Activated CD4-positive, CD25-positive, alpha-beta regulatory T cell (primary cell): ENCODE measurements at places on chromosomes 7 and 10.

GRCh38 chr7:90759710-90760109, 163.6 kb downstream of the CDK14 start:
- DNase-seq = no peak

GRCh38 chr7:102132209-102132752, 154.4 kb upstream of the SH2B2 start:
- no peak for DNase-seq

DNA sequence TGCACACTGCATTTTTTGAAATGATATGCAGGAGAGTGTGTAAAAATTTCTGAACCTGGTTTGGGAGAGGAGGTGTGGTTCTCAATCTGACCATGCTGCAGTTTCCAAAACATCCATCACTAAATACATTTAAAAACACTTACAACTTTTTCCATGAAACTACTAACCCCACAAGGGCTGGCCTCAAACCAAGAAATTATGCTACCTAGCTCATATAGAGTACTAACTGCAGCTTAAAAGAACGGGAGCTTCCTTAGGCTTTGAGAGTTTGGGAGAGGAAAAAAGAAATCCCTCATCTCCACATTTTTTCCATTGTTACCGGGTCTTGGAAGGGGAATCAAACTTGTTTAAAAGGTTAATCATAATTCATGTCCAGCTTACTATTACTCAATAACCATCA, 214.2 kb downstream of the GLI3 start:
- DNase-seq = no peak

DNA sequence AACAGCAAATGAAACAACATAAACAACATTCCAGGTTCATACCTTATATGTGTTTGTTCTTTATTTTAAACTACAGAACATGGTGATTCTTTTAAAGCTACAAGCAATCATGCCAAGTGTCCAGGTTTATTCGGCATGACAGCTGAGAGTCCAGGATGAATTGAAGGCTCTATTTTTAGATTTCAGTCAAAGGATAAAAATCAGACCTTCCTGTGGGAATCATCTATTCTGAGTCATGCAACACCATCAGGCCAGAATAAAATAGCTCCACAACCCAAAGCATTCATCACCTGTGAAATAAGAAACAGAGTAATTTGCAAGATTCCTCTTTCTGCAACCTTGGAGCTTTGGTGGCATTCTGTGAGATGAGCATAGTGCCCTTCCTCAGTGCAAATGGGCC, 292.4 kb upstream of the MYO3A start:
- no peak for DNase-seq

DNA sequence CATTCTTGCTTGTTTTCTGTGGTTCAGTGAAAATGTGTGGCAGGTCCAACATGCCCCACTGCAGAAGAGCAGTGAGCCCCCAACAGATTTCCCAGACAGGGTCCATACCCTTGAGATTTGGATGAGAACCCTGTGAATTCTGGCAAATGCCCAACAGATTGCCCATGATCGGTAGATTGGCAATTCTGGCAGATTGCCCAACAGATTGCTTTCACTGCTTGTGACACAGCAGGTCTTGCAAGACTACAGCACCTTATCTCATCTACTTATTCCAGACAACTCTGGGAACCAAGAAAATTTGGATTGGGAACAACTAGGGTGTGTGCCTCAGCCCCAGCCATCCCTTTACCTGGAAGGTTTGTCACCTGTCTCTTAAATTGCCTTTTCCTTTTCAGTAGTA, 143.7 kb upstream of the COL1A2 start:
- no peak for DNase-seq

GRCh38 chr7:42235741-42236161, 1.3 kb downstream of the GLI3 start:
- no peak for DNase-seq

DNA sequence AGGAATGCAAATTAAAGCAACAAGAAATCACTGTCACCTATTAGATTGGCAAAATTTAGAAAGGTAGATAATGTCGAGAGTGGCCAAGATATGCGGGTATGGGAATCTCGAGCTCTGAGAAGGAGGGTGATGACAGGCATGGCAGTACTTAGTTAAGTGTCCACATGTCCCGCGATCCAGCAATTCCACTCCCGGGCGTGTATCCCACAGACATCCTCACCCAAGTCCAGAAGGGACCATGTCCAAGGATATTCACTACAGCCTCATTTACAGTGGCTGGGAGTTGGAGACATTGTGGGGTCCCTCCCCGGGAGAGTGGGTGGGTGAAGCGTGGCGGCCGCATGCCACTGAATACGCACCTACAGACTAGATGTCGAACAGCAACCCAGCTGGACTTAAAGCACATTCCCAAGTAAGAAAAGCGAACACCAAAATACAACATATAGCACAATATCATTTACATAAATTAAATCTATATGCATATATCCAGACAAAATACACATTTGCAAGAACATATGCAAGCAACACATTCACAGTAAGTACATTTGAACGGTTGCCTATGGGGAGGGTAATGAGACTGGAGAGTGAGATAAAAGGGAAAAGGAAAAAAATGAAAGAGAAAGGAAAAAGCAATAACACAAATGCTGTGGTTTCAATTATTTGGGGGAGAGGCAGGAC, 9.9 kb downstream of the KCNH2 start:
- DNase-seq = no peak

DNA sequence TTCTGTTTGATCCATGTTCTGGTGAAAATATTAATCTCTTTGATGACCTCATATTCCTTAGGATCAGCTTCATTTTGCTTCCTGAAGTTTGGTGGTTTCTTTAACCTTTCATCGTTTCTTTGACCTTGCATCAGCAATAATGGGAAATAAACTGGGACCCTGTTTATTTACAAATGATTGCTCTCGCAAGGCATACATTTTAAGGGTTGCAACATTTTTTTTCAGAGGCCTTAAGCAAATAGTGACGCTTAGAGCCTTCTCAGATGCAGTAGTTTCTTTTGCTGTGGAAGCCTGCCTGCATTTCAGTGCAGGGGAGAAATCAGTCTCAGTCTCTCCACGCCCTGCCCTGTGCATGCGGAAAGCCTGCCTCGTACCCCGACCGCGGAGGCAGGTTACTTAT, 139.1 kb upstream of the NPS start:
- DNase-seq = no peak

DNA sequence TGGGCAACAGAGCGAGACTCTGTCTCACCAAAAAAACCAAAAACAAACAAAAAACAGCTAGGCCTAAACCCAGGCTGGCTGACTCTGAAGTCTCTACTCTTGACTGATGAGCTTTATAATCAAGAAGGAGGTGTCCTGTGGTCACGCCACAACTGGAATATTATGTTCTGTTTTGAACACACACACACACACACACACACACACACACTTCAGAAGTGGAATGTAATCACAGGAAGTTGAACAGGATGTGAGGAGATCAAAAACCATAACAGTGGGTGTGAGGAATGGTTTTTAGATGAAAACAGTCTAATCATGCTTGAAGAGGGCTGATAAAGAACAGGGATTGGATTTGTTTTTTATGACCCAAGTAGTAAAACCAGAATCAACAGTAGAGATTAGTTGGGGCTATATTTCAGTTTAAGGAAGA, 51.1 kb upstream of the IL6 start:
- no peak for DNase-seq

DNA sequence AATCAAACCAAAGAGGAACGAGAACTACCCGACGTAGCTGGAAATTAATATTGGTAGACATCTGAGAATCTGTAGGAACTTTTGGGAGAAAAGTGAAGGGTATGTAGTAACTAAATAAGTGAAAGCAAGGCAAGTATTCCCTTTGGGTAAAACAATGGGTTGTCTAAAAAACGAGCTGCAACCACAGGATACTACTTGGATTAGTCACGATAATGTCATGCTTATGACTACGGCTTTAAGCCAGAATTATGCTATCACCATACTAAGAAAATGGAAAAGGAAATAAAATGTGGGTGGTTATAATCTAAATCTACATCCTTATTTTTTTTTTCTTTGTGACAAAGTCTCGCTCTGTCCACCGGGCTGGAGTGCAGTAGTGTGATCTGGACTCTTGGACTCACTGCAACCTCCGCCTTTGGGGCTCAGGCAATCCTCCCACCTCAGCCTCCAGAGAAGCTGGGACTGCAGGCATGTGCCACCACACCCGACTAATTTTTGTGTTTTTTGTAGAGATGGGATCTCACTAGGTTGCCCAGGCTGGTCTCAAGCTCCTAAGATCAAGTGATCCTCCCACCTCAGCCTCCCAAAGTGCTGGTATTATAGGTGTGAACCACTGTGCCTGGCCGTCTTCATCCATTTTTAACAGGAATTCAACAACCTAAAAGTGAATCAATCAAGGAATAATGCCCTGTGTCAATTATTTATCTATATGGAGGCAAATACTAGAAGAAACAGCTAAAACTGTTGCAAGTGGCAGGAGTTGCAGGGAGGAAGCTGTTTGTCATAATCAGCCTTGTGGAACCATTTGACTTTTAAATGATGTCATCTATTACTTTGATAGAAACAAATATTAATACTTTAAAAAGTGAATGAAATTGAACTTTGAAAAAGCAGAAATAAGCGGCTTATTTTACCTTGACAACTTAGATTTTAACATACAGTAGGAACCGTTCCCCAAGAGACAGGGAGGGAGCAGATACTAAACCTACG, 189.3 kb downstream of the PRPF18 start:
- no peak for DNase-seq

DNA sequence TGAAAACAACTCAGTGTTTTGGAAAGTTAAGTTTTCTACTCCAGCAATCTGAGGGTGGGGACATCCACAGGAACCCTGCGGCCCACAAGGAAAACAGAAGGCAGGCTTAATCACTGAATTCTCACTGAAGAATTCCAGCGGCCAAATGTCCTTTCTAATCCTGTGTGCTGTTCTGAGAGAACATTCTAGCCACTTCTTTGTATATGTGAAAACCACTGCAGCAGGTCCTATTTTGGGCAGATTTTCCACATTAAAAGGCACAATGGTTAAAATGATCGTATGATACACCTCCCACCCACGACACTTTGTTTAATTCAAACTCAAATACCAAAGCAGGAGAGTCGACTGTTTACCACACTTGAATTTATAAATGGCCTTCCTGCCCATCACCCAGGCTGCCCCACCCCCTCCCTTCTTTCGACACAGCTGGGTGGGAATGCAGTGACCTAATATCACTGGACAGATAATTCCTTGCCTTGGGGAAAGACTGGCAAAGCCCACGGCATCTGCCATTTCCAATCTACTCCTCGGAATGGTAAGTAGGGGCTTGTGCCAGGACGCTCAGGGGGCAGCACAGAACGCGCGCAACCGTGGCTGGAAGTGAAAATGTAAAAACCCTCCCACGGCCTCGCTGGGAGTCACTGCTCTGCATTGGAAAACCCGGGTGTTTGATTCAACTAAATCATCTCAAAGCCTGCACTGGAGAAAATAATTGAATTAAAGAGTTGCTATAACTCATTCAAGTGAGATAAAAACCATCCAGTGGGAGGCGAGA, 67.0 kb downstream of the CTBP2 start:
- no peak for DNase-seq

GRCh38 chr7:86937363-86937878, 122.0 kb downstream of the ELAPOR2 start:
- DNase-seq = no peak

GRCh38 chr7:17120756-17121155, 177.7 kb upstream of the AHR start:
- no peak for DNase-seq

- DNase-seq = no peak
These were observed 146.8 kb downstream of the PKD1L1 start for GRCh38 chr7:47801423-47801822.

GRCh38 chr10:90604636-90605035, 253.2 kb downstream of the HTR7 start:
- no peak for DNase-seq

GRCh38 chr7:40213856-40214255, 79.1 kb downstream of the SUGCT start:
- DNase-seq = no peak

DNA sequence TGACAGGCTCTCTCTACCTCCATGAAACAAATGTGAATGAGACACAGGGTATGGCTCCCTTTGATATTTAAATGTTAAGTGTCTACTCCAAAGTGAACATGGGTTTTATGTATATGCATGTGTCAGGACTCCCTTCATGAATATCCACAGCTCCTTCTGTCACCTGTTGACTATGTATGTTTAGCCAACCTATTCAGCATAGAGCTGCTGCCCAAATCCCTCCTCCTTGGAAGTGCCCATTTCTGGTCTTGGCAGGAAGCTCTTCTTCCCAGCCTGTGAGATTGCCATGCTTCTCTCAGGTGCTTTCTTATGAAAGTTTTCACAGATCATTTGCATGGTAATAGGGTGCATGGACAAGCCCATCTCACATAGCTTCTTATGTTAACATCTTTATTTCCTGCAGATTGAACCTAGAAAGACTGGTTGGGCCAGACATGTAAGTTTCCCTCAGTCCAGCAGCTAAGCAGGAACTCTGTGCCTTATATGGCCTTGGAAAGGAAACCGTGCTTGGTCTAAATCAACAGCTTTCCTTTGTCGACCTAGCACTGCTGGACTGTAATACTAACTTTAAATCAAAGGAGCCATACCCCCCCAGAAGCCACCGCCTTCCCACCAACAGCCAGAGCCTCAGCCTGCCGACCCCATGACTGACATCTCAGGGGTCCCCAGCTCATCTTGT, 288.9 kb downstream of the ADARB2 start:
- no peak for DNase-seq

DNA sequence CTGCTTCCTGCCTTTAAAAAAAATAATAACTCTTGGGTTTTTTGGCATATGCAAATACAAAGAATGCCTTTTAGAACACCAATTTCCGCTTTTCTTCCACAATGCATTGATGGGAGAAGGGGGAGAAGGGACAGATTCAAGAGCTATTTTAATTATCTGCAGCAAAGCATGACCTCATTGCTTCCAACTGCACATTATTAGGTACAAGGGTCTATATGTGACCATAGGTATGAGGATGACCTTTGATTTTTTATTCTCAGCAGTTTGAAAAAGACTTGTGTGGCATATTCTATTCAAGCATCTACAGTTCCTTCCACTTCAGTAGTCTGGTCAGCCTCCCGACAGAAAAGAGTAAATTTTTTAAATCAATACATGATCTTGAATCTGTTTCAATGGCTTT, 39.7 kb downstream of the GRB10 start:
- DNase-seq = no peak

- no peak for DNase-seq
These were observed 101.8 kb upstream of the STRIP2 start for GRCh38 chr7:129332254-129333035.

DNA sequence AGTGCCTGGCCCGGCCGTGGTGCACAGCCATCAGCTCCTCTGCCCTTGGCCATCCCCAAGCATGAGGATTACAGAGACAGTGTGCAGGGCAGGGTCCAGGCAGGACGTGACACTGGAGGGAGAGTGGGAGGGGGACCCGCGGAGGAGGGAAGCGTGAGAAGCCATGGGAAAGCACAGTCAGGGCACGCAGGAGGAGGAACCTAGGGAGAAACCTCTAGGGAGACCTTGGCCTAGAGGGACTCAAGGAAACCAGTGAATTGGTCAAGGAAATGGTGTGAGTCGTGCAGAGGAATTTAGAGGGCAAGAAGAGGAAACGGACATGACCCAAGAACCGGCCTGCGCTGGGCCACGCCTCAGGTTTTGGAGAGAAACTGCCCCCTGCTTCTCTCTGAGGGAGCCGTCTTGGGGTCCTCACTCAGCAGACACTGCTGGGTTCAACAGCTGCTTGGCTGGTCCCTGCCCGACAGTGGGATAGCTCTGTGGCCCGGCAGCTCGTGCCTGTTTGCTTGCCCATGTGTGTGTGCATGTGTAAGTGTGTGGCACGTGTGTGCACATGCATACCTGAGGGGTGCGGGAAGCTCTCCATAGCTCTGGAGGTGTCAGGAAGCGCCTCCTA, 3.2 kb downstream of the OPN4 start:
- no peak for DNase-seq

GRCh38 chr10:42111076-42111475, 527.3 kb downstream of the ZNF33B start:
- DNase-seq = no peak
